NCI-H1048 (cell line): ENCODE measurements at places on chromosomes 12 and 14.

DNA sequence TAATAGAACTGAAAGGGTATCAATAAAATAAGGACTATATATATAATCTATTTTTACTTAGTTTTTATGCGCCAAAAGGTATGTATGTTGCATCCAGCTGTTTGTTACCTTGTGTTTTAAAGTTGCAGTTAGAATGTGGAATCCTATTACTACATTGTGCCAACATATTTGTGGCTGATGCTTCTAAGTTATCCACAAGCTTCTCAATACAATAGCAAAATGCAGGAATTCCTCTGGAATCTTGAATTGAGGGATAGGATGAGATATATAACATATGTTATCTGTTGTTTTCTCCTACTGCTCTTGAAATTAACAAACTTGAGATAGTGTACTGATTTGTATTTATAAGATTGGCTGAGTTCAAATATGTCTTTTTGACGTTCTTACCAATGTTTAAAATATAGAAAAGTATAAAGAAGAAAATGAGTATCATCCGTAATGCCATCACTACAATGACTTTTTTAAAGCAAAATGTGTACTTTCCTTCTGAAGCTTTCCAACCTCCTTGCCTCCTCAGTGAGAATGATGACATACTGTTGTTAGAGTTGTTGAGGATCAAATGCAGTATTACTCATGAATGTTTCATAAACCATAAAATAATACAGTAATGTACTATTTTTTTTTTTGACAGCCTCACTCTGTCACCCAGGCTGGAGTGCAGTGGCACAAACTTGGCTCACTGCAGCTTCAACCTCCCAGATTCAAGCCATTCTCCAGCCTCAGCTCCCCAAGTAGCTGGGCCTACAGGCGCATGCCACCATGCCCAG is 6.6 kb downstream of the RAP1B start:
- DNase-seq, result no peak

GRCh38 chr12:47903927-47904712 is 674 bp downstream of the VDR start:
- DNase-seq, result no peak

GRCh38 chr14:51119411-51120051 is 24.6 kb upstream of the TRIM9 start:
- no peak for DNase-seq

DNA sequence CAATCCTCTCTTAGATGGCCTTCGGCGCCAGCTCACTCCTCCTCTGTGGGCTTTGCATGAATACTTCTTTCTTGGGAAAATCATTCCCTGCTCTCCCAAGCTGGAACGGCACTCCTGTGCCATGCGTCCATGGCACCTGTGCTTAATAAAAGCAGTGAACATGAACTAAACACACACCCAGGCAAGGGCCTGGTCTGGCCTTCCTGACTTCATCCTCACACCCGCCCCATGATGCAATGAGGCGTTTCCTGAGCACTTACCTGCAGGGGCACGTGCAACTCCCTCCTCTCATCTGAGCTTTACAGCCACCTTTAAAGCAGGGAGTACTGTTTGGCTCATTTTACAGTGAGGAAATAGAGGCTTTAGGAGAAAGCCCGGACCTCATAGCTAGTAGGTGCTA is 219.8 kb downstream of the SLC41A2 start:
- DNase-seq, result no peak

GRCh38 chr14:55019968-55020554 is 6.8 kb downstream of the WDHD1 start:
- DNase-seq, result no peak

DNA sequence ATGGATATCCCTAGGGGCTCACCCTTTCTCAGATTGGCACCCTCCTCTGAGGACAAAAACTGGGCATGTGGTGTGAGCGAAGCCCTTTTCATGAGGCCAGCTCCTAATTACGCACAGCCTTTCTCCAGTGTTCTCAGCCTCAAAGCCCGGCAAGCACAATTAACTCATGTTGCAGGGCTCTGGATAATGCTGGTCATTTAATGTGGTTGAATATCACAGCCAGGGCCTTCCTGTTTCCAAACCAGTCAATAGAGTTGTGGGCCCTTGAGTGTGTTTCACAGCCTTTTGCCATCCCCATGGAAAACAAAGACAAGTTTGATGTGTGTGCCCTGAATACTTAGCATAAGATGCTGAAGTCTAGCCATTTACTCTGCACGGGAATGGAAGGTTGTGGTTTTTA is 114.2 kb upstream of the ARHGAP5 start:
- no peak for DNase-seq

- no peak for DNase-seq
Observed at GRCh38 chr14:81589381-81590065, 55.9 kb upstream of the SEL1L start.
